ENCODE measurements at places on chromosomes 5 and 9.

- no peak for DNase-seq
Observed at GRCh38 chr9:5983042-5983441, 32.4 kb downstream of the RANBP6 start.

DNA sequence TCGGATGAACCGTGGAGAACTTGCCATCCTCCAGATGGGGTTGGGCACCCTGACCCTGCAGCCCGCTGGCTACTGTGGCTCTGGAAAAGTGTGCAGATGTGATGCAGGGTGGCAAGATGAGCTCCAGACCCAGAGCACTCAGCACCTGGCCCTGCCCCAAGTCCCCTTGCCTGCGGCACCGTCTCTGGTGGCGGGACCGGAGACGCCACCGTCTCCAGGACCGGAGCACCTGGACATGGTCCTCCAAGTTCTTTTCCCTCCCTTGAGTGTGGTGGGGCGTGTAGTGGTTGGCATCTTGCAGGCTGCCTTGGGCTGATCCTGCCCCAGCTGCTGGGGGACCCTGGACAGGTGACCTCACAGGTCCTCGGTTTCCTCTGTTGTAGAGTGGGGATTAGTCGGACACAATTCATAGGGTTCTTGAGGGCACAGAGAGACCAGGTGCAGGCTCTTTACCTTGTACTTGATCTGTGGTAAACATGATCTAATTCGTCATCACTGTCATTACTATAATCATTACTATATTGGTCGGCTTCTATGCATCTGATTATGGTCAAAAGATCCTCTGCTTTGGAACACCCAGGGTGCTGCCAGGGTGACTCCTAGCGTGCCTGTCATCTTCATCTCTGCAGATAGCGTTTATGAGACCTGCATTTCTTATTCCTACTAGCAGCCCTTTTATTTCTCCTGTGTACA lies 83.5 kb downstream of the COL5A1 start:
- no peak for DNase-seq

- peak; percentile 75 for DNase-seq
Observed at GRCh38 chr5:67170767-67171166, 25.8 kb downstream of the CD180 start.

DNA sequence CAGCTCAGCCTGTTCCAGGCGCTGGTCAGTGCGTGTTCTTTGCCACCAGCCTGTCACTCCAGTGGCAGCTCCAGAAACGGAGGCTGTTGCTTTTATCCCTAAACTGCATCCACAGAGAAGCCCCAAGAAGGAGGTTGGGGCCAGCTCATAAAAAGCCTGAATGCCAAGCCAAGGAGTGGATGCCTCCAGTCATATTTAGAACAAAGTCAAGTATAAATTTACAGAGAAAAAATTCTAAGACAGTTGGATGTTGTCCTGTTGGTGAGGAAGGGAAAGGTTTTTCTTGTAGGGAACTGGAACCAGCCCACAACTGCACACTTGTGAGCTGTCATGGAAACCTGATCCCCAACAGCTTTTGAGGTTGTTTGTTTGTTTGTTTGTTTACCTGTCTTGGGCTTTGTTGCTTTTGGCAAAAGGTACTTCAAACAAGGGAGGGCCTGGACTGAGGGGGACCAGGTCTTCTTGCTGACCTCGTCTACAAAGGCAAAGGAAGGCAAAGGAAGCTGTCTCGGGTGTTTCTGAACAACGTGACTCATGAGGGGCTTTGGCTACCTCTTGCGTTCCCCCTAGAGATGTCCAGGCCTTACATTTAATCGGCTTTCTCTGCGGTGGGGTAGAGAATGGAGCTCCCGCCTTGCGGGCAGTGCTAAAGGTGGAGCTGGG lies 36.7 kb downstream of the OLFML2A start:
- no peak for DNase-seq

DNA sequence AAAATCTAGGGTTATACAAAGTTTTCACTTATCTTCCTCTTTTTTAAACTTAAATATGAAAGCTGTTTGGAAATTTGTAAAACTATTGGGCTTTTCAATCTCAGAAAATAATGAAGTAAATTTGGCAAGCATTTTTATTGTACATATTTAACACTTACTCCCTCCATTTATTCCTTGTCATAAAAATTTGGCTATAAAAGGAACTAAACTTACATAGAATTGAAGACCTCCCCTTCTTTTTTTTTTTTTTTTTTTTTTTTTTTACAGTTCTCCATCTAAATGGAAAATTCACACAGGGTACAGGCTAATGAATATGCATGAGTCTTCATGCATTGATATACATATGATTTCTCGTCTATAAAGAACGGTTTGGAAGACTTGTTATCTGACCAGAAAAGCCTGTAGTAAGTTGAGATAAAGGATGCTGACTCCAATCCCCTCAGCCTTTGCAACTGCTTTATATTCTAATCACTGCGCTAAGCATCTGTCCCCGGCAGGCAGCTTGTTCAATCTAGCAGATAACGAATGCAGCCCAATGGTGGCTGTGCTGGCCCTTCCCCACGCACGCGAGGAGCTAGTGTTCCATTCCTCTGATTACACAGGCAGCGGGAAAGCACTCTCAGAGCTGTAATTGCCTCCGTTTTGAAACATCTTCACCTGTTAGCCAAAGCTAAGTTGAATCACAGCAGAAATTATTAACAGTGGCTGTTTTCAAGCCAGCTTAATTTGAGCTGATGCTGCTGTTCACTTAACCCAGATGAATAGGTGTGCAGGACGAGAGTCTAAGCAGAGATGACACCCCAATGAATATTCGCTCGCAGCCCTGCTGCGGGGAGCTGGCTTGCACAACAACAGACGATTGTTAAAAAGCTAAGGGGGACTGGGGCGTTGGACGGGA lies 453.8 kb upstream of the ZNF608 start:
- DNase-seq: no peak

GRCh38 chr5:138139781-138140090 lies 508 bp upstream of the NME5 start:
- DNase-seq: peak; percentile 69

- peak; percentile 50 for DNase-seq
Observed at GRCh38 chr9:108271646-108272348, 584.0 kb downstream of the ACTL7B start.

DNA sequence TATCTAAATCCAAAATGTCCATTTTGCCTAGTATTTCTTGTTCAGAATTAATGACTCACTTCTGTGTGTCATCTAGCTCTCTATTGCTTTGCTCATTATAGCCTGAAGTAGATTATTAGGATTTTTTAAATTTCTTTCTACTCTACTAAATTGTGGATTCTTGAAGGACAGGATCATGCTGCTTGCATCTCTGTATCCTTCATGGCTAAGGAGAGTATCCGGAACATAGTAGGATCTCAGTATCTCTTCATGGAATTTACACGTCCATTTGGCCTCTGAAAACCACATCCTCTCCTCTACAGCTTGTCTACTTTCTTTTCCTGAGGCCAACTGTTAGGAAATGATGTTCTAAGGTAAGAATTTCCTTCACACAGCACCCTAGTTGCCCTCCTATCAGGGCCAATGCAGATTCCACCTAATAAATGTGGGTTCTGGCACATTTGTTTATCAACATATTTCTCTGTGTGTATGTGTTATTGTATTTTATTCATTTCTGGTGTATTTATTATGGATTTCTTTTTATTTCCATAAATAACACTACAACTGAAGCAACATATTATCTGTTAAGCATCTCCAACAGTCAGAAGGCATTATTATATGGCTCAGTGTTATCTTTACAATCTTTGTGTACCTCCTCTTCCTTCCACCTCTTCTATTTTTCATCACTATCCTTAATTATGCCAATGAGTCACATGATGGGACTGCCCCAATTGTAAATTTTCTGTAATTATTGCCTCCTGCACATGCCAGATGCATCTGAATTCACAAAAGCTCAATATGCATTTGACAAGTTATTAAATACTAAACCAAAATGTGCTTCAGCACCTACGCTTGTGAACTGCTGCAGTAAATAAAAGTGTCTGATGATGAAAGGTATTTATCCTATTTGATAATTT lies 557.8 kb upstream of the TLE4 start:
- no peak for DNase-seq

GRCh38 chr9:90038763-90039162 lies 434.0 kb downstream of the GADD45G start:
- no peak for DNase-seq
